ENCODE measurements at places on chromosomes 7 and 10.
A peak's percentile ranks its signal among the peaks of the same experiment; 100 is the strongest.

GRCh38 chr10:13422800-13423199 lies 74.7 kb upstream of the SEPHS1 start:
- no peak for DNase-seq

DNA sequence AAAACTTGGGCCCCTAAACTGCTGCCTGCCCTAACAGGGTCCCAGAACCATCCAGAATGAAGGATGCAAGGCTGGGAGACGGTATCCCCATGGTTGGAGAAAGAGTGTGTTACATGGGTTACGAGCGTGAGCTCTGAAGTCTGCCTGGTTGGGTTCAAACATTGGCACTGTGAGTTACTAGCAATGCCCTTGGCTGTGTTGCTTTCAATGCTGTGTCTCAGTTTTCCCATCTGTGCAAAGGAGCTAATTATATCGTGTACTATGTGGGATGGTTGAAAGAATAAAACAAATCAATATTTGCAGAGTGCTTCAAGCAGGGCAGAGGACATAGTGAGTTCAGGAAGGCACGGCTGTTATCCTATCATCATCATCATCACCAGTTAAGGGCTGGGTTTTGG lies 114.7 kb downstream of the ZMIZ1 start:
- DNase-seq = no peak

DNA sequence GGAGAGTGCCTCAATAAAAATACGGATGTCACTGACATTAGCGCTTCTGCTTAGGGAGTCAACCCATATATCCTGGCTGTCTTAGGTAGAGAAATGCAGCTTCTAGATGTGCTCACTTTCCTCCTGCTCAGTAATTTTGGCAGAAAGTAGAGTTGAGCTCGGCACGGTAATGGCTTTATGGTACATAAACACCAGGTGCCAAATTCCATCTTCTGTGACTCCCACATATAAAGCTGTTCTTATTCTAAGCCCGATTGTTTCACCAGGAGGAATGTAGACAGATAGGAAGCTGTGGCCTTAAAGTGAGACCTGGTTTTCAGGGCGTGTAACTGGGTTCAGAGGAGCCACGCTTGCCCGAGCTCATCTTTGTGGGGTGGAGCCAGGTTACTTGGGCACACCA lies 143.7 kb downstream of the CREB5 start:
- DNase-seq = no peak

- no peak for DNase-seq
These were observed 11.6 kb downstream of the ADCK2 start for GRCh38 chr7:140684066-140684950.

DNA sequence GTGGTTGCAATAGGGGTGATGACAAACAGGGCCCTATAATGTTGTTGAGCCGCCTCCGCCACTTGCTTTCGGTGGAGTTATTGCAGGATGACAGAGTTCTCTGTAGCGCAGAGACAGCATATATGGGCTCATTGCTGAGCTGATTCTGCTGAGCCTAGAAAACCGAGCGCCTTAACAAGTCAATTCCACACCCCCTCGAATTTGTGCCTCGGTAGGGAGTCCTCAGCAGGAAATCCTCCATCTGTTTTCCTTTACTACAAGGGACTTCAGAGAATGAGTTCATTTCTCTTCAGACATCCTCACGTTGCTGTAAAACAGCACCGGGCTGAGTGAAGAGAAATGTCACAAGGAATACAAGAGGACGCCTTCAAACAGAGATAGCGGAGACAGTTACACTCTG lies 90.7 kb upstream of the KIAA1217 start:
- DNase-seq = no peak

DNA sequence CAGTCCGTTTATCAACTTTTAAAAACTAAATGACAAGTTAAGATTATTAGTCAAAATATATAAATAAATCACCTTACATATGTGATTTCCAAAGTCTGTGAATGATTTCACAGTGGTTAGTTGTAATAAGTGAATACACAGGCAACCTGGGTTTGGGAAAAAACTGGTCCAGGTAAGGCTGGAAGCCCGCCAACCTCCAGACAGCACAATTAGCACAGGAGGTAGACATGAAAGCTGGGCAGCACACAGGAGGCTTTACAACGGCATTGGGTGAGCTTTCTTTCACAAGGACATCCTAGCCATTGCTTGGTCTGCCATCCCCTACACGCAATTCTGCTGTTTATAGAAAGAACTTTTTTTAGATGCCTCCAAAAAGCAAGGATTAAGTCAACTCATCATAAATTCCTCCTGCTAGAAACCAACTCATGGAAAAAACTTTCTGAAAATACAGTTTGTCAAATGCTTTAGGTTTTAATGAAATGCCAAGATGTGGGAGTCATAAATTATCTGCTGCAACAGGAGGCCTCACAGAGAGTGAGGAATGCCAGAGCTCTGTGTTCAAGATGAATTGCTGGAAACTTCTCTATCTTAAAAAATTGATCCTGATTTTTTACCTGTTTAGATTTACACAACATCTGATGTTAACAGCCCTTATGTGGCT lies 346.8 kb upstream of the NFE2L3 start:
- DNase-seq = no peak

GRCh38 chr10:78968943-78969342 lies 99.8 kb upstream of the ZMIZ1 start:
- DNase-seq = no peak

- no peak for DNase-seq
These were observed 197.1 kb downstream of the DOCK4 start for GRCh38 chr7:112009081-112009480.

- DNase-seq = no peak
These were observed 186.1 kb upstream of the SLC26A5 start for GRCh38 chr7:103632005-103632639.

DNA sequence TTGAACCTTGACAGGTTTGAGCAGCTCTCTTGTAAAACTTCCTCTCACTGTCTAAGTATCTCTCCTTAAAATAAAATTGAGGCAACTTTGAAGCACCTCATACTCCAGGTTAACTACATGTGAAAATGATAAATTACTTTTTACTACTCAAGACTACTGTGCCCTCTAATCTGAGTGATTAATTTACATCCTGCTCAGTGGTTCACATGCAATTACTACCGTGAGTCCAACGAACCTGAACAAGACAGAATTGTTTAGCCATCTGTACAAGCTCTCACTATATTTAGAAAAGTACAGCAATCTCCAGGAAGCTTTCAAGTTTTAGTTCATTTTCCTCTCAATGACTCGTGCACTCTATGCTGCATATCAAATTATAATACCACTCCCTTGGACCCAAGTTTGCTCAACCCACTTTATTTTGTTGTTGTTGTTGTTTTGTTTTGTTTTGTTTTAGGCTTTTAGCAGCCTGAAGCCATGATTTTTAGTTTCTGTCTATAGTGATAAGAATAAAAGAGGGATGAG lies 21.2 kb downstream of the PDE1C start:
- no peak for DNase-seq

DNA sequence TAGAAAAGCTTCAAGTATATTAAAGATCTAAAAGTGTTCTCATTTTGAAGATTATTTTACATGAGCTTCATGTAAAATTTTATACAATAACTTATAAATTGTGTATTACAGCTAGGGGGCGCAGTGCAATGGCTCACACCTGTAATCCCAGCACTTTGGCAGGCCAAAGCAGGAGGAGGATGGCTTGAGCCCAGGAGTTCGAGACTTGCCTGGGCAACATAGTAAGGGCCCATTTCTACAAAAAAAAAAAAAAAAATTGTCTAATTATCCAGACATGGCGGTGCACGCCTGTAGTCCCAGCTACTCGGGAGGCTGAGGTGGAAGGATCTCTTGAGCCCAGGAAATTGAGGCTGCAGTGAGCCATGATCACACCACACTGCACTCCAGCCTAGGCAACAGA lies 16.6 kb downstream of the ACBD5 start:
- DNase-seq = peak; percentile 60

DNA sequence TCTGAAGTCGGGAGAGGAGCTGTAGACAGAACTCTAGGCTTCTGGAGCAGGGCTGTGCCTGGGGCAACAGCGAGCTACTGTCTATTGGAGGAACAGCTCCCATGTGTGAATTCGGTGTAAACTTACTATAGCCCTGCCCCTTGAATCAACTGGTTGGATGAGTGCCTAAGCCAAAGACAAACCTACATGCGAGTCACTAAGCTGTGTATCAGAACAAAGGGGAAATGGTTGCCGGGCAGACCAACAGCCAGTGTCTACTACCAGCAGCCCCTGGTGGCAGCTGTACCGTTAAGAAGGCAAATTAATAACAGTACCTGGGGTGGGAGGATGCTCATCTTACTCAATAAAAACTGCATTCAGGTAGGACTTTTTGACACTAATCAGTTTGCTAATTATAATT lies 343.6 kb downstream of the ACTR3B start:
- DNase-seq = no peak

- no peak for DNase-seq
These were observed 48.8 kb upstream of the CAMK2B start for GRCh38 chr7:44374007-44374763.

GRCh38 chr7:14083761-14084160 lies 94.3 kb upstream of the ETV1 start:
- DNase-seq = no peak

All from CD4-positive, alpha-beta T cell treated with Interleukin-21 for 1 hour (primary cell).